Mesothelial cell of epicardium (in vitro differentiated cells): ENCODE measurements at places on chromosomes 1 and 21.

DNA sequence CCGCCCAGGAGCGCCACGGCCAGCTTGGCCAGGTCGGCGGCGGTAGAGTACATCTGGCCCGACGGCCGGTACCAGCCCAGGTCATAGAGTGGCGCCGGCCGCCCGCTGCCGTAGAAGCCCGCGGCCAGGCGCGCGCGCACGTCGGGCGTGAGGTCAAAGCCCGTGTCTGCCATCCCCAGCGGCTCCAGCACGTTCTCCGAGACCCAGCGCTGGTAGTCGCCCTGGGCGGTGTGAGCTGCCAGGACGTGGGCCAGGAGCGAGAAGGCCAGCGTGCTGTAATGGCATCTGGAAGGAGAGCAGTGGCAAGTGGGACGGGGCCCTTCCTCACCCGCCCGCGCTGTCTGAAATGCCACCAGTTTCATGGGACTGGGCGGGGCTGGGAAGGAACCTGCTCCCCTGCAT is 18.9 kb downstream of the LACTBL1 start:
- DNase-seq, result no peak

DNA sequence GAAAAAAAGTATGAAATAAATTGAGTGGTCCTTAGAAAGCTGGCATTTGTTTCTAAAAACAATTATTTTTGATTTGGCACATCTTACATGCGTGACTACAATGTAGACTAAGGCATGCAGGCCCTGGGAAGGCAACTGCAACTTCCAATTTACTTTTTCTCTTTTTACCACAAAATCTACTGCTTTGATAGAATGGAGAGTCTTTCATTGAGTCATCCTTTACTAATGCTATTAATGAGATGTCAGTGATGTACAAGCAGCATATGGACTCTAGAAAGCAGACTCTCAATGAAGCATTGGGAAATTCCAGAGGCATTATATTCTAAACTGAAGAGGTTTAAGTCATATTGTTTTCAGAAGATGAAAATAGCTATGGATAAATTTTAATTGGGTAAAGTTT is 29.6 kb upstream of the PRRX1 start:
- no peak for DNase-seq

- DNase-seq, result no peak
These were observed 46.2 kb upstream of the TINAGL1 start for GRCh38 chr1:31529999-31530684.

DNA sequence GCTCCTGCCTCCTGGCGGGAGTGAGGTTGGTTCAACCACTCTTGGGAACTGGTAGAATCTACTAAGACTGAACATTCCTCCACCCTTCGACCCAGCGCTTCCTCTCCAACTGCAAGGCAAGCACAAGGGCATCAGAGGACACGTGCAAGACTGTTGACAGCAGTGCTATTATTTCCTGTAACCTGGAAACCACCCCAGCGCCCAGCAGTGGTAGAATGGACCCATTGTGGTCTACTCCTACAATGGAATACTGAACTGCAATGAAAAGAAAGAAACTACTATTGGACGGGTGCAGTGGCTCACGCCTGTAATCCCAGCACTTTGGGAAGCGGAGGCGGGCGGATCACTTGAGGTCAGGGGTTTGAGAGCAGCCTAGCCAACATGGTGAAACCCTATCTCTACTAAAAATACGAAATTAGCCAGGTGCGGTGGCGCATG is 33.0 kb upstream of the TARDBP start:
- no peak for DNase-seq

DNA sequence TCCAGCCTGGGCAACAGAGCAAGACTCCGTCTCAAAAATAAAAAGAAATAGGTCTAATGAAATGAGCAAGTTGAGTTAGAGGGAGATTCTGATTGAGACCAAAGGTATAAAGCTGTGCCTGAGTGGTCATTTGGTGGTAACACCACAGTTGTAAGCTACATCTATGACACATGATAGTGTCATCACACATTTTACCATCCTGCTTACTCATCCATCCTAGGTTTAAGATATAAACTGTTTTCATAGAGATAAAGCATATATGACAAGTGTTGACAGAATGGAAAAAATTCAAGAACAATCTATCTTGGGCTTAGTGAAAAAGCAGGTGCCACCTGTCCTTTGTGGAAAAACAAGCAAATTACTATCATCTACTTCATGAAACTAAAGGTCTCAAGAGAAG is 7.1 kb upstream of the CFAP141 start:
- DNase-seq, result no peak
